ENCODE measurements at places on chromosomes 13 and 19.
A peak's percentile ranks its signal among the peaks of the same experiment; 100 is the strongest.

DNA sequence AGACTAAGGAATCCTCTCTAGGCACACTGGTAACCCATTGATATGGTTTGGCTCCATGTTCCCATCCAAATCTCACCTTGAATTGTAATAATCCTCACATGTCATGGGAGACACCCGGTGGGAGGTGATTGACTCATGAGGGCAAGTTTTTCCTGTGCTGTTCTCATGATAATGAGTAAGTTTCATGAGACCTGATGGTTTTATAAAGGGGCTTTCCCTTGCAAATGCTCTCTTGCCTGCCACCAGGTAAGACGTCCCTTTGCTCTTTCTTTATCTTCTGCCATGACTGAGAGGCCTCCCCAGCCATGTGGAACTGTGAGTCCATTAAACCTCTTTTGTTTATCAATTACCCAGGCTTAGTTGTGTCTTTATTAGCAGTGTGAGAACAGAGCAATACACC, 81.4 kb upstream of the GPC6 start:
- no peak for DNase-seq

DNA sequence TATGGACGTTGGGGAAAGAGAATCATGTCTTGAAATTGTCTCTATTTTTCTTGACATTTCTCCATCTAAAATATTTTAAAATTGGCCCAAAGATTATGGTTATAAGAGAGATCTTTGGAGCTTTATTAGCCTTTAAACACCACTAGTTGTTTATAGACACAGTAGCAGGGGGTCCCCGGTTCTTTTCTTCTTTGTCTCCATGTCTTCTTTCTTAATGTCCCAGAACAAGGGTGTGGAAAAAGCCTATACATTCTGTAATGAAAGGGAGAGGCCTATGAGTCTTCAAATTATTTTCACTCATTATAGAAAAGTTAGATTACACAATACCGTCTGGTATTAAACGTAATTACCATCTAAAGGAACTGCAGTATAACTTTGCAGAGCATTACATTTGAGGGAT, 300.0 kb downstream of the NALCN start:
- no peak for DNase-seq

DNA sequence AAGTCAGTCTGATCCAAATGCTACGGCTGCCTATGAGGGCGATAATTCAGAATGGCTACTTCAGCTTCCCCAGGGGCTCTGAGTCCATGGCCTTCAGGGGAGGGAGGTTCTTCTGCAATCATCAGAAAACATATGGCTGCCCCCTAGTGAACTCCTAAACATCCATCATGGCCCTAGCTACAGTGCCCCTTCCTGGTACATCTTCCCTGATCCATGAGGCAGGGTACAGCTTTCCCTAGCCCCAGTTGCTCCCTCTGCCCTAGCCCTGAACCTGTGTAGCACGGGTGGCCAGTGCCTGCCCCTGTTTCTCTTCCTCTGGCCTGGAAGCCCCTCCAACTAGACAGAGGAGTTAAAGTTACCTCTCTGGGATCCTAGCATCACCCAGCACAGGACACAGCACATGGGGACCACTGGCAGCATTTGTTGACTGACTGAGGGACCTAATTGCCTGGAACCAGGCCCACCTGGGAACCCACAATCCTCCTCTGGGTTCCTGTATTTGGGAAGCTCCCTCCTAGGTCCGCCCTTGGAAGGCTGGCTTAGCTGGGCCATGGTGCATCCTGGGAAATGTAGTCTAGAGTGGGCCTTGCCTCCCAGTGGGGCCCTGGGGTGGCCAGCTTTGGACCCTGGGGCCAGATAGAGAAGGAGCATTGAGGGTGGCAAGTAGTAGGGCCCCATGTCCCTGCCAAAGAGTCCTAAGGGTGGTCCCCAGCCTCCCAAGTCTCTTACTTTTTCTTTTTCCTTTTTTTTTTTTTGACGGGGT, 17.7 kb upstream of the SEMA6B start:
- DNase-seq = no peak

- DNase-seq = no peak
Observed at GRCh38 chr19:18317961-18318800, 4.7 kb downstream of the LSM4 start.

- DNase-seq = no peak
Observed at GRCh38 chr19:6133231-6133630, 2.2 kb upstream of the ACSBG2 start.

DNA sequence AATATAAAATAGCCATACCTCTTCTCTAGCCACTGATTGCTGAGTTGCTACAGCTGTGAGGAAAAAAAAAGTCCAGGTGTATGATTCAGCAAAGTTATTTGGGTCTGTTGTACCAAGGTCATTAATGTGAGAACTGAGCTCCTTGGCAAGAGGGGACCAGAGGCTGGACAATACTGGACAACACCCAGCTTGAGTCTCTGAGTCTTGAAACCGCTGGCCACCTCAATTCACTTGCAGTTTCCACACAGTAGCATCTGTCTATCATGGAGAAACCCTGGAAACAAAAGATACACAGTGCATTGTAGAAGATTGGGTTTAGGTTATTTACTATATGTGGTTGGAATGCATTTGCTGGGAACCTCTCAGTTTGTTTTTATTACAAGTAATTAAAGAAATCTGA, 60.4 kb downstream of the WDFY2 start:
- DNase-seq = no peak

GRCh38 chr19:1645299-1645698, 7.1 kb downstream of the TCF3 start:
- no peak for DNase-seq

DNA sequence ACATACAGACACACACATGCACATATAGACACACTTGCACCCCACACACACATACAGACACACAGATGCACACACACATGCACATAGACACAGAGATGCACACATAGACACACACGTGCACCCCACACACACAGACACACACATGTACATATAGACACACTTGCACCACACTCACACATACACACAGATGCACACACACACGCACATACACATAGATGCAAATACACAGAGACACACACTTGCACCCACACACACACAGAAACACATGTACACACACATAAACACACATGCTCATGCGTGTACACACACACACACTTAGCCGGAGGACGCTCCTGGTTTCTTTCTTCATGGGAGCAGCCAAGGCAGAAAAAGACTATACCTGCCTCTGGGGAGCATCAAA, 10.0 kb downstream of the COL4A2 start:
- DNase-seq = no peak

DNA sequence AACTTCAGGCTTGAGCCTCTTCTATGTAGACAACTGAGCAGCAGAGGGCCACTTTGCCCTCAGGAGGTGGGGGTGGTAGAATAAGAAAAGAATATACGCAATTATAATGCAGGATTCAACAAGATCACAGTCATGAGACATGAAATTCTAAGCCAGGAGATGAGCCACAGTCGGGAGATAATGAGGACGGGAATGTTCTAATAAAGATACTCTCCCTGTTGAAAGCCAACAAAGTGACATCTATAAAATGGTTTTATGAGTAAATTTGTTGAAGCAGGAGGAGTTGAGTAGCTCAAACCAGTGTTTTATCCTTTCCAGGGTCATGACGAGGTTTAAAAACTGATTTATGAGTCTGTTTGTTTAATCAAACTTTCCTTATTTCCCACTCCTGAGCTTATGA, 152.0 kb upstream of the SERP2 start:
- no peak for DNase-seq

DNA sequence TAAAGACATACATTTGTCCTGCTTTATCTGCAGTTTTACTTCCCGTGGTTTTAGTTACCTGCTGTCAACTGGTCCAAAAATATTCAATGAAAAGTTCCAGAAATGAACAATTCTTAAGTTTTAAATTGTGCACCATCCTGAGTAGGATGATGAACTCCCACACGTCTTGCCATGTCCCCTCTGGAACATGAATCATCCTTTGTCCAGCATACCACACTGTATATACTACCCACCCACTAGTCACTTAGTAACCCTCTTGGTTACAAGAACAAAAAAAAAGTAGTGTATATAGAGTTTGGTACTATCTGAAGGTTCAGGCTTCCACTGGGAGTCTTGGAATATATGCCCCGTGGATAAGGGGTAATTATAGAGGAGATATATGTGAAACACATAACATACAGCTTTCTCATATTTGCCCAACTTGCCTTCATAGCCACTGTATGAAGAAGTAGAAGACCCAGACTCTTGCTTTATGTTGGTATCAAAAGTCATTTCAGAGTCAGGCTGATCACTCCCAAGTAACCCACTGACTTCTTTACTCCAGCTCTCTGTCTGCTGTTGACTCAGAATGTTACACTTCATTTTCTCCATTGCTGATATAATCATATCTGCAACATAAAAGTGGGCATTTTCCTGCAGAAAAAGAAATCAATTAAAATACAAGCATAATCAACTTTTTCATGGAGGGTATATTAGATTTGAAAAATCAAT, 19.3 kb downstream of the RUBCNL start:
- no peak for DNase-seq

GRCh38 chr13:113817860-113818691, 45.8 kb downstream of the GAS6 start:
- DNase-seq = no peak

DNA sequence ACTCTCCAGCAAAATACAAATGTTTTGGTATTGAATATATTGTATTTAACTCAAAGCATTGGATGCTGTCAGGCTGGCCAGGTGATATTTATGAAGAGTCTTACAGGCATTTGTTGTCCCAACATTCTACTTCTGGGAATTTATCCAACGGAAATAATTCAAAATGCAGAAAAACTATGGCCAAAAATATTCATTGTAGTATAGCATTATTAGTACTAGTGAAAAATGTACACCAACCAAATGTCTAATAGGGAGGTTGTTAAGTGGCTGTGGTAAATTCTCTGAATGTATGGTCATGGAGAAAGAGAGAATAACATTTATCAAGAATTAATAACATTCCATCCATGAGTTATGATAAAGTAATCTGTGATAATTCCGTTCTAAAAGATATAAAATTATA, 38.6 kb upstream of the GAS6 start:
- DNase-seq = no peak

DNA sequence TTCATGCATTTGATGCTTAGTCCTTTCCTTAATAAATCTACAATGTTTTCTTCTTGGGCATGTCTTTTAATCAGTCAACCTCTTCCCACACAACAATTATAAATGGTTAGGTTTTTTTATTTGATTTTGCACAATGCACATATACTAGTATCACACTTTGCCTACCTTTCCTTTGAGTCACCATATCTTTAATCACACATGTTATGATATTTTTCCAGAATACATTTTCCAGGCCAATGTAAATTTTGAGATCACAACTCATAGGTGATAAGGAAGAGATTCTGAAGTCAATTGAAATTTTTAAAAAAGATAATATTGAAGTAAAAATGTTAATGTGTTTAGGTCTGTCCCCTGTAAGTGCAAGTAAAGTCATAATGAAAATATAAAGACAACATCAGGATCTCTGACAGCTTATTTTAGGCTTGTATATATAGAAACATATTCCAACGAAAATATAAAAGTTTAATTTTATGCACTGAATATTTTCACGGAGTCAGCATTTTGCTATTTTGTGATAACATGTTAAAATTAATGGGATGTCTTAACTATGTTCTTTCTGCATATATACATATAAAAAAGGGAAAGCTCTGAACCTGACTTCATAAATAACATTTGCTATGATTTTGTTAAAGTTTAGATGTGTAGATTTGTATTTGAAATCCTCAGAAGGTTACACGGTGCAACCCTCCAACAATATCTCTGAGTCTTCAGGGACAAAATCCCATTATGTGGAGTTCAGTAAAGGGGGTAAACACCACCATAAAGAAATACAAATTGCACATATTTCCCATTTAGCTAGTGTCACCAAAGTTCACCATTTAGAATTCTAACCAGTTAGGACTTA, 351.9 kb downstream of the DACH1 start:
- DNase-seq = no peak

DNA sequence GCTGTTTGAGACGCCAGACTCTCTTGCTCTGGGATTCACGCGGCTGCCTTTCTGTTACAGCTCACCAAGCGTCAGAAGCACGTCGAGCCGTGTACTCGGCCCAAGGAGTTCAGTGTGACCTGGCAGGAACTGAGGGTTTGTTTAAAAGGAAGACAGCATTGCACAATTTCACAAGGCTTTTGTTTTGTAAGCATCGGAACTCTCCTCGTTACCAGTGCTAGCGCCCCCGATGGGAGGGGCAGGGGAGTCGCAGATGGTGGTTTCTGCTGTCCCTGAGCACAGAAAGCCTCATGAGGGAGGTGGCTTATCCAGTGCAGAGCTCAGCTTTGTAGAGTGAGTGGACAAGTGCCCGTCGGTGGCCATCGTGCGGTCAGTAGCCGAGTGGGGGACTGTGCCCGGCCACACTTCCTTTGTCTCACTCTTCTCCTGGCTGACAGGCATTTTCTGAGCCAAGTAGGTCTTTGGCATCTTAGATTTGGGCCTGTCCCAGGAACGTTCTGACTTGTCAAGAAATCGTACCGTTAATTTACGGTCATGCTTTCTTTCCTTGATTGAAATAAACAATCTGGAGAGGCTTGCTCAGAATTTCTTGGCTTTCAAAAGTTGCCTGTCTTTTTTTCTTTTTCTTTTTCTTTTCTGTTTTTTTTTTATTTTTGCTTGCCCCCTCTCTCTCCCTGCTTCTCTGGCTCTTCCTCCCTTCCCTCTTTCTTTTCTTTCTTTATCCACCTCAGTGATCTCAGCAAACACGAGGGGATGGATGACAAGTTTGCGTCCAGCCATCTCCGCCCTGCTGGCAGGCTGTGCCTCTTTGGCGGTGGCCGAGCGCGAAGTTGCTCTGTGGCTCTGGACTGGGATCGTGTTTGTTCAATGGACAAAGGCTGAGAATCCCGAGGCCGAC, 7.7 kb downstream of the KDM4B start:
- no peak for DNase-seq

DNA sequence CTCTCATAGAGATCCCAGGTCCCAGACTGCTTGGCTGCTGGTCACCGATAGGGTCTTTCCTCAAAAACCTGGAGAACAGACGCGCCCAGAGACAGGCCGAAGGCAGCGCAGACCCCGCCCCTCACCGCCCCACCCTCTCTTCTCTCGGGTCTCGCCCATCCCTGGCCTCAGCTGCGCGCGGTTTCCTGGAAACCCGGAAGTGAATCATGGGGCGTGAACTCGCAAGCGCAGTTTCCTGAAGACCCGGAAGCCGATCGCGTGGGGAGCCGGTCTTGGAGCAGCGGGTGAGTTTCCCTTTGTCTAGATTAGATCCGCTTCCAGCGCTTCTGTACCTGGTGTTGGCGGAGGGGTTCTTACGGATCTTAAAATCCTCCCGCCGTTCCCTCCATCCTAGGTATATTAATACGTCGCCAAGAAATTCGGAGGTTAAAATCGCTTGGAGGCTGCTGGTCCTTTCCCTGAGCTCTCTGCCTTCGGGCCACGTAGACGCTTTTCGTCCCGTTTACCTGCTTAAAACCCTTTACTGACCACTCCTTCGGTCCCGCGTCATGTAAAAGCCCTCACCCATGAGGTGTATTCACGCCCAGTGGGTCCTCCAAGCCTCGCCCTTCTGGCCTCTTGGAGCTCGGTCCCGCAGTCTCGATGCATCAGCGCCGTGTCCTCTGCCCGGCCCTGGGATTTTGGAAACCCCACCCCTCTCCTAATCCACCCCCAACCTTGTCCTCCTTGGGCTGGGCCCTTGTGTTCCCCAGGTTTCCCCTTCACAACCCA, at the start of gene ZNF578:
Gene ZNF578 (plus strand): TSS at position 230 of the 771 bp plus-strand sequence. CDS start 48,293 bp downstream, outside the sequence.
- peak; percentile 84 for DNase-seq

- no peak for DNase-seq
Observed at GRCh38 chr13:110123041-110123809, 183.7 kb downstream of the COL4A1 start.
